ENCODE measurements at places on chromosomes 5 and 9.

- DNase-seq: no peak
Measured at GRCh38 chr5:124906339-124907097, 160.1 kb upstream of the ZNF608 start.

DNA sequence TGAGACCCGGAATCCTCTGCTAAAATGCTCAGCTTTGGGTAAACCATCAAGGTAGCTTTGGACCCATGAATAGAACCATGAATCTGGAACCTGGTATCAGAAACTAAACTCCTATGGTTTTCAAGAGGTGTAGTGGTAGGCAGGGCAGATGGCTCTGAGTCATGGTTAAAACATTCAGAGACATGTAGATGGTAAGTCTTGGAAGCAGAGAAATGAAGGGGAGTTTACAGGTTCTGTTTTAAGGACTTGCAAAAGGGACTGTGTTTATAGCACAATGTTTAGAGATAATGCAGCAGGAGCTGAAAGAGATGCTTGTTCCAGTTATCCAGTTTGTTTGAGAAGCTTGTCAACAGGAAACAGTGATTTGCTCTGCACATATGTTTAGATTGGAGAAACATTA is 36.0 kb upstream of the FBN2 start:
- no peak for DNase-seq

- DNase-seq: no peak
Measured at GRCh38 chr9:104177676-104178075, 83.6 kb downstream of the SMC2 start.

DNA sequence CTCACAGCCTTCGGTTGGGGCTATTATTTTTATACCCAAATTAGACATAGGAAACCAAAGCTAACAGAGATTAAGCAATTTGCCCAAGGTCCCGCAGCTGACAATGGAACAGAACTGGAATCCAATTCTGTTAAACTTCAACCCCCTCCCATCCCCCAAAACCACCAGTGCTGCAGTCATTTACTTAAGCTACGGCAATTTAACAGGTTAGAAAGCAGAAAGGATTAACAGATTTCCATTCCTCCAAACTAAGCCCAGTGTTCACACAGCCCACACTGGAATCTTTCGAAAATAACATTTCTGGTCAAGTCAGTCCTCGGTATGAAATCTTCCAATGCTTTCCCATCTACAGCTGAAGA is 1023.1 kb upstream of the DMAC1 start:
- no peak for DNase-seq

GRCh38 chr9:9102295-9102694 is 1302.7 kb upstream of the DMAC1 start:
- no peak for DNase-seq

DNA sequence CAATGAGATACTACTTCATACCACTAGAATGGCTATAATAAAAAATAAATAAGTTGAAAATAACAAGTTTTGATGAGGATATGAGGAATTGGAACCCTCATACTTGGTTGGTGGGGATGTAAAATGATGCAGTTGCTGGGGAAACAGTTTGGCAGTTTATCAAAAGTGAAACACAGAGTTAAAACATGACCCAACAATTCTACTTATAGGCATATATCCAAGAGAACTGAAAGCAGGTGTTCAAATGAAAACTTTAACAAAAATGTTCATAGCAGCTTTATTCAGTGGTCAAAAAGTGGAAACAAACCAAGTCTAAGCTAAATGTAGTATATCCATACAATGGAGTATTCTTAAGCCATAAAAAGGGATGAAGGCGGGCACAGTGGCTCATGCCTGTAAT is 13.1 kb upstream of the LHFPL2 start:
- DNase-seq: no peak

All from activated CD4-positive, CD25-positive, alpha-beta regulatory T cell treated with anti-CD3 and anti-CD28 coated beads, Interleukin-2, amount 50 U/mL, for 16 hours (primary cell).